ENCODE measurements at places on chromosomes 6 and 20.

- no peak for DNase-seq
Measured at GRCh38 chr6:50120300-50120699, 70.6 kb upstream of the DEFB112 start.

DNA sequence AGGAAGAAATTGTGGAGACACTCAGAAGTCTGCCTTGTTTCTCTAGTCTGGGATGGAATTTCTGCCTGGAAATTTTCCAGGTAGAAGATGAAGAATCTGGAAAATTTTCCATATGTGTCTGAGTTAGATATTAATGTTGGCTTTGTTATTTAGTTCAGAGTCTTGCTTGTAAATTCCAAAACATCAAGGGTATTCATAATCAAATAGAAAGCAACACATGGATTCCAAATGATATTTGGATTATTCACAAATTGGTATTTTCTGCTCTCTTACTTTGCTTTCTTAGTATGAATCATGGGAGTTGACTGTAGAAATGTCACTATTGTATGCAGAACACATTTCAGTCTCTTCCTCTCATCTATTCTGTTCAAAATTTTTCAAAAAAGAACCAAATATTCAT is 116.0 kb downstream of the GRIK2 start:
- DNase-seq, result no peak

DNA sequence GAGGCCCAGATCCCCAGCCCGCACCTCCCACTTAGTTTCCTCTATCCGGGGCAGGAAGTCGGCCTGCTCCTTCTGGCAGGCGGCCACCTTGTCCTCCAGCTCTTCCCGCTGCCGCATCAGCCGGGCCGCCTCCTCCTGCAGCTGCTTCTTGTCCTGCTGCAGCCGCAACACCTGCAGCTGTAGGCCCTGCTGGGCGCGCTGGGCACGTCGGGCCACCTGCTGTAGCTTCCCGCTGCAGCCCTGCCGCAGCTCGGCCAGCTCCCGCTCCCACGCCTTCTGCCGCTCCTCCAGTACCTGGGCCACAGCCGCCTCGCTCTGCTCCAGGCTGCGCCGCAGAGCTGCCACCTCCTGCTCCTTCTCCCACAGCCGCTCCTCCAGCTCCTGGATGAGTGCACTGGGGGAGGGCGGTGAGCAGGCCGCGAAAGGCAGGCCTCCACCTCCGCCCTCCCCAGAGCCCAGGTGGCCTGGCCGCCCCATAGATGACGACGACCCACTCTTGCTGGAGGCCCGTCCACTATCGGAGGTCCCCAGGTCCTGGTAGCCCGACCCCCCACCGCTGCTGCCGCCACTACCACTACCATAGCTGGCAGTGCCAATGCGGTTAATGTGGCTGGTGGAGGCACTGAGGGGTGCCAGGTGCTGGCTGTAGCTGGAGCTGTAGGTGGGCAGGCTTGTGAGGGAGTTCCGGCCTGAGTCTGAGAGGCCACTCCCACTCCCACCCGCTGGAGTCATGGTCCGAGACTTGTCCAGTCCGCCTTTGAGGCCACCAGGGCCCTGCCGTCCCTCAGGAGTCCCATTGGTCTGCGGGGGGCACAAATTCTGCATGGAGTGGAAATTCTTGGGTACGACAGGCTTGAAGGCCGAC is 6.0 kb upstream of the FASTKD5 start:
- no peak for DNase-seq

DNA sequence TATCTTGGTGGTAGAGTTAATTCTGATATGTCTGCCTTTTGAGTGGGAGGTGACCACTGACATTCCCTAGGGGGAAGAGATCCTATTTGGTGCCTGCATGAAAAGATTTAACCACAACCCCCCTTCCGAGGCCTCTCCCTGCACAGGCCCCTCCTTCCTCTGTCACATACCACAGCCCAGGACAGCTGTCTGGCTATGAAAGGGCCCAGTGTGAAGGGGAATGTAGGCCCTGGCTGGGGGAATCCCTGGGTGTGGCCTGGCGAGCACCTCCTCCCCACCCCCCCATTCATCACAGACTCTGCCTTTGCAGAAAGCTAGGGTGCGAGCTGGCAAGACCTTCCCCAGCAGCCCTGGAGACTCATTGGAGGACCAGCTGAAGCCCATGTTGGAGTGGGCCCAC is 27.4 kb upstream of the MAPRE1 start:
- DNase-seq, result no peak

- no peak for DNase-seq
Measured at GRCh38 chr6:138844192-138844591, 48.3 kb downstream of the ECT2L start.

GRCh38 chr6:3517350-3517749 is 60.5 kb upstream of the SLC22A23 start:
- no peak for DNase-seq

GRCh38 chr20:32070282-32070681 is 18.2 kb downstream of the HCK start:
- no peak for DNase-seq

DNA sequence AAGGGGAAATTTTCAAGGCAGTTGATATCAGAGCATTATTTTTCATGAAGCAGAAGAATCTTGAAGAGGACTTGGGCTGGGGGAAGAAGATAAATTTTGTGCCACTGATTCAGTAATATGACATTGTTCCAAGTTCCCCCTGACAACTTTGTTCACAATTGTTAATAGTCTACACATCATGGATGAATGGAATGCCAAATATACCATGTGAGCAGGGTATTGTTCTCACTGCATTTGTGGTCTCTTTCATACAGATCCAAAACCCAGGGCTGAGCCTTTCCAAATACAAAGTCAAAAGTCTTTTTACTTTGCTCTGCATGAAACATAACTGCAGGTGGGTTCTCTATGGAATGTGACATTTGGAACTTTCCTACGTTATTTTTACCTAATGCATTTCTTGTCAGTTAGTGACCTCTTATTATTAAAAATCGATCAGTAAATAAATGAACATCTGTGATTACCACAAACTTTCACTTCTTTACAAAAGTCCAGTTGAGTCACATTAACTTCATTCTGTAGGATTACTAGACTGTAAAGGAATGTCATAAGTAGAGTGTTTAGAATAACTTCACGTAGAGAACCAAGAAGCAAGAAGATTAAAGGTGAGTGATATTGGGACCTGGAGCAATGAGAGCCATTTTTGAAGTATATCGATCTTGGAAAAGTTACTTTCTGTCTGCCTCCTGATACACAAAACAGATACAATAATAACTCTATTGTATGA is 100.9 kb downstream of the RCAN2 start:
- no peak for DNase-seq

- DNase-seq, result no peak
Measured at GRCh38 chr6:44464527-44465310, 77.2 kb downstream of the CDC5L start.
